ENCODE measurements at places on chromosomes 5 and 9.

- DNase-seq = no peak
Observed at GRCh38 chr5:99034336-99034735, 105.5 kb upstream of the CHD1 start.

GRCh38 chr9:130865921-130866320, 30.7 kb downstream of the QRFP start:
- no peak for DNase-seq

- DNase-seq = no peak
Observed at GRCh38 chr9:124003636-124004349, 7.8 kb upstream of the LHX2 start.

DNA sequence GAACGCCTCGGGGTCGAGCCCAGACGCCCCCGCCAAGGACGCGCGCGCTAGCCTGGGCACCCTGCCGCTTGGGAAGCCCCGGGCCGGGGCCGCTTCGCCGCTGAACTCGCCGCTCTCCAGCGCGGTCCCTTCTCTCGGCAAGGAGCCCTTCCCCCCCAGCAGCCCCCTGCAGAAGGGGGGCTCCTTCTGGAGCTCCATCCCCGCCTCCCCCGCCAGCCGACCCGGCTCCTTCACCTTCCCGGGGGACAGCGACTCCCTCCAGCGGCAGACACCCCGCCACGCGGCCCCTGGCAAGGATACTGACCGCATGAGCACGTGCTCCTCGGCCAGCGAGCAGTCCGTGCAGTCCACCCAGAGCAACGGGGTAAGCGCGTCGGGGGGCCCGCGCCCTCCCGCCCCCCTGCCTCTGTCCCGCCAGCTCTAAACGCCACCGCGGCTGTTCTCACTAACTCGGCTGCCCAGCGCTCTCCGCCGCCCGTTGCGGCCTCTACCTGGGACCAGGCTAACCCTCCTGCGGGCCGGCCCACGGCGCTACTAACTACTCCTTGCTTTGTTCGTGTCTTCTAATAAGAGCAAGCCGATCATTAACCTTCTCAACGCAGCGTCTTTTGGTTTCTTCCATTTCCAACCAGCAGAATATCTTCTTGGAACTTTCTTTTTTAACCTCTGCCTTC, 93.6 kb upstream of the OTULINL start:
- DNase-seq = no peak

GRCh38 chr5:27590503-27590902, 552.1 kb upstream of the CDH9 start:
- DNase-seq = no peak

- DNase-seq = no peak
Observed at GRCh38 chr9:121682201-121682600, 30.8 kb downstream of the DAB2IP start.

DNA sequence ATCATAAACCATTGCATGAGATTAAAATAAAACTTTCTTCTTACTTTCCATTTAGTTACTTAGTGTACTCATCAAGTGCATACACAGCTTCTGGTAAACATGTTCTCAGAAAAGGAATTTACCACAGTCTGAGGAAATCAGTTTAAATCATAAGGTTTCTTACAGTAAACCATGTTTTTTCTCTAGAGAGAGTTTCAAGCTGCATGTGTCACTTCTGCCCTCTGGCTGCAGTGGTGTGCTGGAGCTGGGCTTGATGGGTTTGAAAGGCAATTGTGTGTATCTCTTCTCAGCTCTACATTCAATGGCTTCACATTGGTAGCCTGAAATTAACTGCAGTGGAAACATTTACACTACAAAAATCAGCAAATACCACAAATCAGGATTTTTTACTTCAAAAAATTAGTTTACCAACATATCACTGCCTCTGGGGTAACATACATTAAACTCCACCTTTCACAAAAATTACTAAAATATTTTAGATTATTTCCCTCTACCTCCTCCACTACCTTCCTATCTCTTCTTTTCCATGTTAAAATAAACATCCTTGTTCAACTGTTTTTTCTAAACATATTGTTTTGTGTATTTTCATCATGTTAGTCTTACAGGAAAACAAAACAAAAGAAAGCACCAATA, 414.3 kb downstream of the ANXA1 start:
- DNase-seq = no peak

- no peak for DNase-seq
Observed at GRCh38 chr9:87720173-87720572, 5.7 kb upstream of the CTSL start.

- DNase-seq = no peak
Observed at GRCh38 chr9:10649076-10649475, 36.3 kb upstream of the PTPRD start.

DNA sequence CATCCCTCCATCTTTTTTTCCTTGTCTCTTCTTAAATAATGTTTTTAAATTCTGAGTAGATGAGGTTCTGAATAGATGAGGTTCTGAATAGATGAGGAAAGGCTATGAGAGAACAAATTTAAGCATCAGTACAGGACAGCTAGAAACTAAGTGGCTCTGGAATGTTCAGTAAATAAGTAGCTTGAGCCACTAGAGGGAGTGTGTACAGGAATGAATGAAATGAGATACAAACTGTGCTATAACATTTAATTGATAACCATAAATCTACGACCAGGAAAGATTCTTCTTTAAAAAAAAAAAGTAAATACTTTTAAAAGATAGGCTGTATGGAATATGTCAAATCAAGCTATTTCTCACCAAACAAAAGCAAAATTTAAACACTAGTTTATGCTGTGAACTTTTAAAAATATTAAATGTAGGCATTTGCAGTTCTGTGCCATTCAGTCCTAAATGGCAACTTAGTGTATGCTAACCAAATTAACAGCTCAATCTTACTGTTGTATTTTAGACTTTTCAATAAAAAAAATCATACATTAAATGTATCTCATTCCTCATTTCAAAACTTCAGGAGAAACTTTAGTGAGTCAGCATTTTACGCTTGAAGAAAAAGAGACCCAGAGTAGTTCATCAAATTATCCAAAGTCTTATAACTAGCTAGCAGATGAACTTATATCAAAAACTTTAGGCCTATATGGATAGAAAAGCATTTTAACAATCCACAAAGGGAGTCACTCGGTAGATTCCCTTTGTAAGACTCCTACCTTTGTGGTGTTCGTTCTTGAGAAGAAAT, 70.4 kb upstream of the SNX2 start:
- no peak for DNase-seq

GRCh38 chr9:135212961-135213360, 125.5 kb downstream of the OLFM1 start:
- DNase-seq = no peak

- DNase-seq = no peak
Observed at GRCh38 chr5:168950241-168950951, 350.5 kb downstream of the SLIT3 start.

GRCh38 chr5:139052975-139053374, 145.2 kb downstream of the SIL1 start:
- DNase-seq = no peak

GRCh38 chr5:54676481-54677340, 159.2 kb downstream of the SNX18 start:
- no peak for DNase-seq

GRCh38 chr9:109379513-109379912, 58.7 kb upstream of the EPB41L4B start:
- DNase-seq = no peak

DNA sequence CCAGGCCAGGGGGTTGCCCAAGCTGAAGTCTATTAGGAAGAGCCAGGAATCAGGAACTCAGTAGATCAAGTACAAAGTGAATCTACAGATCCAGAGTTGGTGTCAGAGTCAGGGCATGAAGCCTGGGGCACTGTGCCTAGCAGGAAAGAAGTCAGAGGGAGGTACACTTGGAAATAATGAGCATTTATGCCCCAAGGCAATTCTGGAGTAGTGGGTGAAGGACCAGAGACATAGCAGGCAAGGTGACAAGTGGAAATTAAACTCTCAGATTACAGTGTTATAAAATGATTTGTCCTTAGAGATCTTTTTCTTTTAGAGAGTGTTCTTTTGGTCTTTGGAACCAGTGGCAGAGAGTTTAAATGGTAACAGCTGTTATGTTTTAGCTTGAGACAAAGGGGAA, 138.0 kb downstream of the ADAMTSL1 start:
- DNase-seq = no peak

GRCh38 chr5:117436846-117437245, 862.2 kb upstream of the SEMA6A start:
- DNase-seq = no peak

DNA sequence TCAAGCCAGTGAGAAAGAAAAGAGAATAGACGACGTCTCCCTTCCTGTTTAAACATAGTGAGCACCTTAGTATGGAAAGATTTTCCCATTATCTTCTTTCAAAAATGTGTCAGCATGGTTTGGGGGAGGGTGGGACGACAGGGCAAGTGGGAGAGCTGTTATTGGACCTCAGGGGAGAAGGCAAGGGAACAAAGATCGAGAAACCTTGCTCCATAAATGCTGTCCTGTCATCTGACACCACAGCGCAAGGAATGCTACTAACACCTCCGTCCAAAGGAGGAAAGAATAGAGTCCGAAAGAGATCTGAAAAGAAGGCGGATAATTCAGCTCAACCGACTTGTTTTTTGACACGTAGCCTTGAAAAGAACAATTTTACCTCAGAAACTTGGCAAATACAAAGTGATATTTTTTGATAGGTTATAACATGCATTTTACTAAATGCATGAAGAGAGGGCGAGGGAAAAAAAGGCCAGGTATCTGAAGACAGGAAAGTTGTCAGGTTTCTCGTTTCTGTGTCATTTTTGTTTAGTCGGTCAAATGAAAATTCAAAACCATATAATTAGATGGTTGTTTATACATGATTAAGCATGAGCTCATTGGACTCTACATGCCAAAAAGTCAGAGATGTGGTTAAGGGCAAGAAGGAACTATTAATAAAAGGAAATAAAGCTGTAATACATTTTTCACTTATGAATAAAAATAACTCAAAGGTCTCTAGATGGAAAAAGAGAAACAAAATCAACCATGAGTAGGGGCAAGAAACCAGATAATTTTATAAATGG, 155.7 kb downstream of the GLIS3 start:
- DNase-seq = no peak

GRCh38 chr5:145585443-145586148, 249.5 kb downstream of the PRELID2 start:
- DNase-seq = no peak

DNA sequence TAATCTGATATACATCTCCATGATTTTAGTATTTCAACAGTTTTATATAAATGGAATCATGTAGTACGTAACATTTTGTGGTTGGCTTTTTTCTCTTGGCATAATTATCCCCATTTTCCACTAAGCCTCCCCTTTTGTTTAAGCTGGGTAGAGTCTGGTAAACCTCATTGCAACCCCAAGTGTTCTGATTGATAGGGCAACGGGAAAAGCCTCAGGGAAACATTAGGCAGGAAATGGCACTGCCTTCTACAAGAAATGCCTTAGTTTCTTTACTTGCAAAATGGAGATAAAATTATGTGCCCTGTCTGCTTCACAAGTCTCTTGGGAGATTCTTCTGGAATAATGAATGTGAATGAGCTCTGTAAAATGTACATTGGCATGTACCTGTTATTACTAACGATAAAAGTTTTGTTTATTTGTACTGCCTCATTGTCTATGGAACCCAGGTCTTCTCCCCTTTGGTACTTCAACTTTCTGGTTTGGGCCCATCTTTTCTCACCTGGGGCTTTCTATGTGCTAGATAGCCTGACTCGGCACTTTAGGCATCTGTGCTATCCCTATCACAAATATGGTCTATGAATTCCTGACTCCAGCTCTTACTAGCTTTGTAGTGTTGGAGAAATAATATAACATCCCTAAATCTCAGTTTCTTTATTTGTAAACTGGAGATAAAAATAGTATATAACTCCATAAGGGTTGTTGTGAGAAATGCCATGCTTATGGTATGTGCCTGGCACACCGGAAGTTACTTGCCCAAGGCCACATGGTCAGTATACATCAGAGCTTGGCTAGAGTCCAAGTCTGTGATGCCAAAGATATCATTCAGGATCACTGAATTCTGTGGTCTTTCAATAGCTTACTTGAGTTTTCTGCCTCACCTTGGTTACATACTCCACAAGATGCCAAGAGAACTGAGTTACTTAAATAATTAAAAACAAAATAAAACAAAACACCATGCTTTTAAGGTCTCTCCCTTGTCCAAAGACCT, 48.2 kb upstream of the ZNF169 start:
- no peak for DNase-seq

DNA sequence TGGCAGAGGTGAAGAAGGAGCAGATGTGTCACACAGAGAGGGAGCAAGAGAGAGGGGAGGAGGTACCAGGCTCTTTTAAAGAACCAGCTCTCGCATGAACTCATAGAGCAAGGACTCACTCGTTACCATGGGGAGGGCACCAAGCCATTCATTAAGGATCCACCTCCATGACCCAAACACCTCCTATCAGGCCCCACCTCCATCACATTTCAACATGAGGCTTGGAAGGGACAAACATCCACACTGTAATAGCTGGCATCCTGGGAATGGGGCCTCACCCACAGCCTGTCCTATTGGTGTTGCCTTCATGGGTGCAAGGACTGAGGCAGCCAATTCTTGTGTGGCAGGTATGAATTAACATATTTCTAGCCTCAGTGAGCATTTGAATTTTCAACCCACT, 11.6 kb upstream of the TNFAIP8 start:
- no peak for DNase-seq

DNA sequence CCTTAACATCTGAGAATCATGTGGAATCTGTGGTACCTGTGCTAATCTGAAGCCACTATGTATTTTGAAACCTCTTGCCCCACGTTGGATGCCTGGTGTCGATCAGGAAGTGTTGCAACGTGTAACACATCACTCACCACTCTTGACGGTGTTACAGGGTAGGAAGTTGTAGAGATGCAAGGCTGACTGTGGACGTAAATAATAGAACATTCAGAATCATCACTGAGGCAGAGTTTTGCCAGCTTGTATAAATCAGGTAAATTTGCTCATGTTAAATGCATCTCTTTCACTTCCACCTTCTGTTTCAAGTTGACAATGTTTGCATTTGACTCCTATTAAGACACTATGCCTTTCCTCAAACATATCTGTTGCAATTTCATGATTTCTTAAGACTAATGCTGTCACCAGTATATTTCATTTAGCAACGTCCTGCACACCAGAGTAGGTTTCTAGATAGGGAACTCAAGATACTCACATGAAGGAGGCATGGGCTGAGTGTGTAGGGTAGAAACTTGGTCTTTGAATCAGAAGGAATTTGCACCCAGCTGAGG, 38.1 kb downstream of the BASP1 start:
- no peak for DNase-seq

Data from stimulated activated CD8-positive, alpha-beta memory T cell treated with anti-CD3 and anti-CD28 coated beads, Interleukin-4, amount 100 ng/mL, for 1 hour (primary cell).